Lower leg skin (tissue), 4 donors: ENCODE measurements at places on chromosomes 16 and 17.

DNA sequence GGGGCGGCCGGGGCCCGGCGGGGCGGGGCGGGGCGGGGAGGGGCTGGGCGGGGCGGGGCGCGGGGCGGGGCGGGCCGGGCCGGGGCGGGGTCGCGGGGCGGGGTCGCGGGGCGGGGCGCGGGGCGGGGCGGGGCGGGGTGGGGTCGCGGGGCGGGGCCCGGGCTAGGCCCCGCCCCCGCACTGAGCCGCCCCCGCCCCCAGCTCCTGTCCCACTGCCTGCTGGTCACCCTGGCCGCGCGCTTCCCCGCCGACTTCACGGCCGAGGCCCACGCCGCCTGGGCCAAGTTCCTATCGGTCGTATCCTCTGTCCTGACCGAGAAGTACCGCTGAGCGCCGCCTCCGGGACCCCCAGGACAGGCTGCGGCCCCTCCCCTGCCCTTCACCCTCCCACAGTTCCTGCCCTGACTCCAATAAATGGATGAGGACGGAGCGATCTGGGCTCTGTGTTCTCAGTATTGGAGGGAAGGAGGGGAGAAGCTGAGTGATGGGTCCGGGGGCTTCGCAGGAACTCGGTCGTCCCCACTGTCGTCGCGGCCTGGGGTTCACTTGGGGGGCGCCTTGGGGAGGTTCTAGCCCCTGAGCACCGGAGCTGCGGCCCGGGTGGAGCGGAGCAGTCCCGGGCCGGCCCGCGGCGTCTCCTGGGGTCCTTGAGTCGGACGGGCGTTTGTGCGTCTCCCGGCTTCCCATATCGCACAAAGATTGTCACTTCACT, 795 bp upstream of the HBM start:
- DNase-seq: no peak

DNA sequence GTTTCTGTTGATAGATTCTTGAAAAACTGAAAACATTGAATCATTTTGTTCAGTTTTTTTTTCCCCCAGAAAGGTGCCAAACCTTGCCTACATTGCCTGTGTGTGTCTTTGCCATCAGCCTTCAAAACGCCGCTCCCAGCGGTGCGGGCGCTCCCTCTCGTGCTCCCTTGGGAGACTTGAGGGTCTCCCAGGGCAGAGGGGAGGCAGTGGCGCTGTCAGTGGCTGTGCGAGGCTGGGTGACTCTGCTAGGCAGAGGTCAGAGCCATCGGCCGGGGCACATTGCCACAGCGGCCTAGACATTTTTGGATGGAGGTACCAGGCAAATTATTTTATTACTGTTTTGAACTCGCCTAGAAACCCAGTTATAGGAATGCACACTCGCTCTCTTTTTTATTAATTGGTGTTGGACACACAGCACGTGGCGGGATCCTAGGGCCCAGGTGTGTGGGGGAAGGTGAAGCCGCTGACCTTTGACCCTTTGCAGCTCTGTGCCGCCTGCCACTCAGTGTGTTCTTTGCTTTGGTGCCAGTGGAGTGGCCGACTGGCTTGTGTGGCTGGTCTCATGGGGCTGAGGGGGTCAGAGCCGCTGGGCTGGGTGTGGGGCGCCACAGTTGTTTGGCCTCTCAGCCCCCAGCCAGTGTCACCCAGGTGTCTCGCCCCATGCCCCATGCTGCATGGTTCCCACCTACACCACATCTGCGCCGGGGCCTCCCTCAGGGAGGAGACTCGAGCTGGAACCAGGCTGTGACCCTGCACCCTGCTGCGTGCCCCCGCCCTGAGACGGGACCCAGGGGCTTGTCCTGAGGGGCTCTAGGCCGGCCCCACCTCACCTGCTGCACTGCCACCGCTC, 115.7 kb downstream of the BANP start:
- no peak for DNase-seq

DNA sequence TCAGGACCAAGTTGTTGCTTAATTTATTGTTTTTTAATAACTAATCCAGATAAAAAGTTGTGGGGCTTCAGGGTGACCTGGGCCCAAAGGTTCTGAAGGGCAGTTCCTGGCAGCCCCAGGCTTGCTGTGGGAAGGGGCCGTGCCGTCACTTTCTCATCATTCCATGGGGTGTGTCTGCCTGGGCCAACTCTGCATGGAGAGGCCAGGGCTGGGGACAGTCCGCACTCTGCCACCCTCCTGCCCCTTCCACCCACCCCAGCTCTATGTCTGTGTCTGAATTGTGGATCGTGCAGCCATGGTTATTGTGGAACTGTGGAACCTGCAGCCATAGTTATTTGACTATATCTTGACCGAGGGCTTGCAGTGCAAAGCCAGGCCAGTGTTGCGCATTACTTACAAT, 4.0 kb downstream of the LIMD2 start:
- DNase-seq: no peak

DNA sequence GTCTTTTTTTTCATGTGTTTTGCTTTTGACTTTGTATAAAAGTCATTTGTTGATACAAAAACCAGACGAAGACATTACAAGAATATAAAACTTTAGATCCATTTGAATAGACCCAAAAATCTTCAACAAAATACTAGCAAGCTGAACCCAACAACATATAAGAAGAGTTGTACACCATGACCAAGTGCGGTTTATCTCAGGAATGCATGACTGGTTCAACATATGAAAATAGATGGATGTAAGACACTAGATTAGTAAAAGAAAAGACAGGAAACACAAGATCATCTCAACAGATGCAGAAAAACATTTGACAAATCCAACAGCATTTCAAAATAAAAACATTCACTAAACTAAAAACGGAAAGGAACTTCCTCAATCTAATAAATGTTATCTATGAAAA, 69.0 kb downstream of the TBC1D16 start:
- DNase-seq: no peak

DNA sequence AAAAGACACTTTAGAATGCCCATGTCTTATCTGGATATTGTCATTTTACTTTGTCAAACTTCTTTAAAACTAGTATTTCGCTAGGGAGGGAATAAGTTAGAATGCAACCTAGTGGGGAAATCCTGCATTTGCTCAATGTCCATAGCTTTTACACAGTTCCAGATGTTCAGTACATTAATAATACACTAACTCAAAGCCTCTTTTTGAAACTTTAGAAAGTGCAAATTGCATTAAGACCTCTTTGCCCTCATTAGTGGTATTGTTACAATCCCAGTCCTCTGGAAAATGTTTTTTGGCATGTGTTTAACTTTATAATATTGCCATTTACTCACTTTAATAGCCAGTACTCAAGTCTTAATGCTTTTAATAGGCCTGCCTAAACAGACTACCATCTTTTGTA, 106.8 kb downstream of the BRIP1 start:
- no peak for DNase-seq

GRCh38 chr17:56786989-56787482, 46.7 kb downstream of the C17orf67 start:
- peak; percentile 63 for DNase-seq
